Kidney glomerular epithelial cell (primary cell): ENCODE measurements at places on chromosomes 12 and 14.

- DNase-seq = no peak
Observed at GRCh38 chr12:17456486-17456885, 633.5 kb downstream of the RERGL start.

DNA sequence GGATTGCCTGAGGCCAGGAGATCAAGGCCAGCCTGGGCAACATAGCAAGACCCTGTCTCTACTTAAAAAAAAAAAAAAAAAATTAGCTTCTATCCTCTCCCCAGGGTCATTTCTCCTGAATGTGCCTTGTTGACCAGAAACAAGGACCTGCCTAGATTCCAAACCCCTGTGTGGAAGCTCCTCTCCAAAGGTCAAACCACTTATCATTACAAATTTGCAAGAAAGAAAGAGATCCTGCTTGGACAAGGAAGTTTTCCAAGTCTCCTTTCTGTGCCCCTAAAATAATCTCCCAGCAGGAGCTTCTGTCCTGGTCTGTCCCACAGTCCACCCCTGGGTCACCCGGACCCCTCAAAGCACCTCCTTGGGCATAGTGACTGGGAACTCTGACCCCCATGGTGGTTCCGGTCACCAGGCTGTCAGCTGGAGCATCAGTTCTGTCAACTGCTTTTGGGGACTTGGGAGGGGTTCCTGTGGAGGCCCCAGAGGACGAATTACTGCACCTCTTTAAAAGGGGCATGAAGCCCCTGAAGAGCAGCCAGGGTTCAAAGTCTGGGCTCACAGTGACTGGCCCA, 38.4 kb downstream of the ACTN1 start:
- DNase-seq = no peak

- no peak for DNase-seq
Observed at GRCh38 chr12:77040231-77040630, 25.1 kb downstream of the E2F7 start.

- DNase-seq = peak; percentile 95
Observed at GRCh38 chr12:32533971-32534590, 134.7 kb downstream of the FGD4 start.

DNA sequence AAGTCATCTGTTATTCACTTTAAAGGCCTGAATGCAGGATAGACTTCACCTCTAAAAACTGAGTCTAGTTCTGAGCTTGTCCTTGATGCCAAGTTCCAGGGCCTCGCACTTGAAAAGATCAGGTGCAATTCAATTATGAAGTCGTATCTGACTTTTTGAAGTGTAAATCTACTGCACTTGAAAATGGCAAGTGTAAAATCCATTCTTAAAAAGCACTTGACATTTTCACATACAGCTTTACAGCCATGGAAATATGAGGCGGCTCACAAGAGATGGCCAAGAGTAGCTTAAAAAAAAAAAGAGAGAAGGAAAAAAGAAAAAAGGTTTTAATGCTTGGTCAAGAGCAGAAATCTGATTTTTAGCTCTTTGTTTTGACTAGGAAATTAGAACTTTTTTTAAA, 172.5 kb downstream of the GXYLT1 start:
- no peak for DNase-seq

- DNase-seq = no peak
Observed at GRCh38 chr14:50865391-50866076, 6.3 kb upstream of the ABHD12B start.

DNA sequence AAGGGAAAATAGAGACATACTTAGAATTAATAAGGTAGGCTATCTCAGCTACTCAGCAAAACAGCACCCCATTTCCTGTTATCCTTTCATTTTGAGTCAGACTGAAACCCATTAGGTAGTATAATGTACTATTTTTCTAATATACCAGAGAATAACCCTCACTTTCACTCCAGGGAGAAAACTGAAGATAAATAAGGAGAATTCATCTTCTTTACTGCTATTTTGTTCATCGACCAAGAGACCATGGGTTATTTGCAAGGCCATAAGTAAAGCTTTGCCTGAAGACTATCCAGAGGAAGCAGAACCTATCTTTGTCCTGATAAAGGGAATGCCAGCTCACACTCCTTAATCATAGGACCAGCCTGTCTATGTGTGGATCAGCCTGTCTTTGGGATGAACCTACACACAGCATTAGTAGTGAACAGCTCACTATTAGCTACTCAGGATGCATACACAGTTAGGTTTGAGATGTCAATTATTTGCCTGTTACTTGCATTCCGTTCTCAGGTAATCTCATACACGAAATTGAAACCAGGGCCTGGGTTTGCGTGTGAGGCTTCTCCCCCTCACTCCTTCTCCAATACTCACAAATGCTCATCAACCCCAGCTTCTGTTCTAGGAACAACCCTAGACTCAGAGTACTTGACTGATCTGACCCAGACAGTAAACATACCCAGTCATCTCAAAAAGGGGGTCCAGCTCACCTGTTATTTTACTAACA, 124.4 kb downstream of the DAD1 start:
- DNase-seq = no peak

DNA sequence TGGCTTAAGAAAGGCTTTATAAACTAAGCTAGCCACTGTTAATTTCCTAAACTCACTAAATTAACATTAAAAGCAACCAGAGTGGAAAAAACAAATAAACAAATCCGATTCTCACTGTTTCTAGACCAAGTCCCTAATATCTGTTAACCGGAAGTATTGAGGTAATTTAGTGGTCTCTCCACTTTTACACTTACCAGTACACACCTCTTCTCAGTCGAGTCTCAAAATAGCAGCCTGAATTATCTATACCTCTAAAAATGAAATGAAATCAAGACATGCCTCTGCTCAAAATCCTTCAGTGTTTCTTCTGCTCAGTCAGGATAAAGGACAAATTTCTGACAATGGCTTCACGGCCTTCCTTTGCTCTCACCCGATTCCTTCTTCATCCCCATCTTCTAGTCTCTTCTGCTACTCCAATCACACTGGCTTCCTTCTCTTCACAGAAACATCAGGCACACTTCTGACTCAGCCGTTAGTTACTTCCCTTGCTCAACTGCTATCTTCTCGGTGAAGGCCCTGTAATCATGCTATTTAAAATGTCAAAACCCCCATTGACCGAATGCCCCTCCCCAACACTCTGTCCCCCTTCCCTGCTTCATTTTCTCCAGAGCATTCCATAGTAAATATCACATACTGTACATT, 161.3 kb downstream of the KITLG start:
- DNase-seq = no peak

- no peak for DNase-seq
Observed at GRCh38 chr12:128276471-128276870, 9.5 kb downstream of the TMEM132C start.

DNA sequence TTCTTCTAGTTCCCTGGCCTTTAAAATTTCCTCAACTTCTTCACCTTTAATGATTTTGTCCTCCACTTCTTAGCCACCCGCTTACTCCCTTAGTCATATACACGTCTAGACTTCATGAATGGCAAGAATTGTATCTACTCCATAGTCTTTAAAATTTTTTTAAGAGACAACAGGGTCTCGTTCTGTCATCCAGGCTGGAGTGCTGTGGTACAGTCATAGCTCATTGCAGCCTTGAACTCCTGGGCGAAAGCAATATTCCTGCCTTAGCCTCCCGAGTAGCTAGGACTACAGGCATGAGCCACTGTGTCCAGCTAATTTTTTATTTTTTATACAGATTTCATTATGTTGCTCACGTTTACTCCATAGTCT, 47.9 kb downstream of the BBS10 start:
- no peak for DNase-seq

GRCh38 chr12:75937486-75937885, 94.1 kb downstream of the PHLDA1 start:
- no peak for DNase-seq

DNA sequence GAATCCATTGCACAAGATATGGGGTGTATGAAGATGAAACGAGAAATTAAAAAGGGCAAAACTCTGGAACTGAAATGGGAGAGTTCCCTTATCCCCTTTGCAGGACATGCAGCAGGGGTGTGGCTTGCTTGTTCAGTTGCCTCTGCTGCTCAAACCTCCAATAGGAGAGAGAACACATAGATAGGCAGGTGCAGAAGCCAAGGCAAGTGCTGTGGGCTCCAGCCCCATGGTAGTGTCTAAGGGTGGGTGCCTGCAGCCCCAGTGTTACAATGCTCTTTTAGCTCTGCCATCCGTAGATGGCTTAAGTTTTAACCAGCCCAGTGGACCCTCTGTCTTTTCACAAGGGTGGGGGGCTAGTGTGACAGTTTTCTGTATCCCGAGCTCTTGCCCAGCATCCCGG, 69.7 kb downstream of the CMAS start:
- DNase-seq = no peak

DNA sequence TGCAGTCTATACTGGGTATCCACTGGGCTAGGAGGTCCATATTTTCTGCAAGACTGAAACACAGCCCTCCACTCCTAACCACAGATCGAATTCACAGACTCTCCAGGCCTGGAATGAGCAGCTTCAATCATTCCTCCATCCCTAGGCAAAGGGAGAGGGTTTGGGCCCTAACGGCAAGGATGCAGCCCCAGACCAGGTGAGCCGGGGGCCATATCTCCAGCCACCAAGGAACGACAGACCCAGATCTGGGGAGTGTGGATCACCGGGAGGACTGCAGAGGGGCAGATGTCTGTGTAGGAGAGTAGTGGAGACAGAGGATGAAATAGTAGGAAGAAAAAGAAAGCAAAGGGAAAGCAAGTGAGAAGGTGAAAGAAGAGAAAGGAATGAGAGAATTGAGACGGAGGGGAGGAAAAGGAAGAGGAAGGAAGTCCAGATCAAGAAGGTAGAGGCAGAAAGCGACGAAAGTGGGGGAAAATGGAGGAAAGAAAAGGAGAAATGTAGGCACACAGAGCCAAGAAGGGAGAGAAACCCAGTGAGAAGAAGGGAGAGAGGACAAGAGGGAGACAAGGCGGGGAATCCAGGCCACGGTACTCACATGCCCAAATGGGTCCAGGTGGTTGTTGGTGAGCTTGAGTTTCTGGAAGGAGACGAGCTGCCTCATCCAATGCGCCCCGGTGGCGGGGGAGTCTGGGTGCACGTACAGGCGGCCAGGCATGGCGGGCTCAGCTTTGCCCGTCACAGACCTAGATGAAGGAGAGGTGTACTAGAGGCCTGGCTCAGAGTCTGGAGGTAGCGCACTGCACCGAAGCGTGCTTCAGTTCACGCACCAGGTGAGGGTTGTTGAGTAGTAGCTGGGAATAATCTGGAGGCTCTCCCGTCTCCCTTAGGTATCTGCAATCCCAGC, 7.7 kb downstream of the TBX5 start:
- DNase-seq = no peak

GRCh38 chr14:28382444-28383190, 384.0 kb upstream of the FOXG1 start:
- no peak for DNase-seq

DNA sequence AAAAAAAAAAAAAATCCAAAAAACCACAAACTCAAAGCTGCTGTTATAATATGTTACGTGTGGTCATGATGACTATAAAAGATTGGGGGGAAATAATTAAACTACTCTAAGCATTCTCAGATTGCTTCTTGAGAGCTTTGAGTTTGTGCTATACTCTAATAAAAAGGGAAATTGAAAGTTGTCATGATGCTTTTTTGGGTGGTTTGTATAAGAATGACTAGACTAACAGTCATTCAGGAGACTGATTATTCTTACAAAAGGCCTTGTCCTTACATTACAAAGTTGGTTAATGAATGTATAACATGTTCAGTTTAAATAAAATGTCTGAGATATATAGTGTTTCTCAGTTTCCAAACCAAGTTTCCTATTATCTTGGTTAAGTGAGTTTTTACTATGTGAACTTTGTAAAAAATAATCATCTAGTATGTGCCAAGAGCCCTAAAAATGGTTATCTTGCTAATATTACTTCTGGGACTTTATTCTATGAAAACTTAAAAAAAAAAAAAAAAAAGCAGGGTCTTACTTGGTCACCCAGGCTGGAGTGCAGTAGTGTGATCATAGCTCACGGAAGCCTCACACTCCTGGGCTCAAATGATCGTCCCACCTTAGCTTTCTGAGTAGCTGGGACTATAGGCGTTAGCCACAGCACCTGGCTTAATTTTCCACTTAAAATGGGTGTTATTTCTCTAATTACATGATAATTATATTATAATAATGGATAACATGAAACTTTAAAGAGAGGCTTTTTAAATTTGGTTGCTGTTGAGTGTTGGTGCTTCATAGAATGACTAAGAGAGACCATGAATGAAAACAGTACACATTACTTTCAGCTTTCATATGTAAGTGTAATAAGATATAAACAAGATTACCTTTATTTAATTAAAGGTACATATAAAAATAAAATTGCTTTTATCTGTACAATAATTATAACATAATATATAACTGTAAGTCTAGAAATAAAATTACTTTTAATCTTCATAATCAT, 459.6 kb upstream of the RGS6 start:
- DNase-seq = no peak

GRCh38 chr14:93707475-93707874, 80.8 kb downstream of the PRIMA1 start:
- DNase-seq = no peak

DNA sequence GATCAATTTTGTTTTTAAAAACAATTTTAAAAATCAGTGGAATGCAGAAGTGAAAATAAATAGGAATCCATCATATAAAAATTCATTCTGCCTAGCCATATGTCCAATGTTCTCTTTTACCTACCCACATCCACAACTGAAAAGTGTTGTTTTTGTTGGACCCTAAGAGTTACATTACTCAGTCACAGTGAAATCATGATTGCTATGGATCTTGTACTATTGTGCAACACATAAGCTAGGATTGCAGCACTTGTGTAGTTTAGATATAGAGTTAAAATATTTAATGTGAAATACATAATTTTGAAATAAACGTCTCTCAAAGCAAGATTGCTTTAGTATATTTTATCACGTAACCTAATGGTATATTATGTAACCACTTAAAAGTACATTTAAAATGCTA, 213.3 kb upstream of the CLEC14A start:
- no peak for DNase-seq

DNA sequence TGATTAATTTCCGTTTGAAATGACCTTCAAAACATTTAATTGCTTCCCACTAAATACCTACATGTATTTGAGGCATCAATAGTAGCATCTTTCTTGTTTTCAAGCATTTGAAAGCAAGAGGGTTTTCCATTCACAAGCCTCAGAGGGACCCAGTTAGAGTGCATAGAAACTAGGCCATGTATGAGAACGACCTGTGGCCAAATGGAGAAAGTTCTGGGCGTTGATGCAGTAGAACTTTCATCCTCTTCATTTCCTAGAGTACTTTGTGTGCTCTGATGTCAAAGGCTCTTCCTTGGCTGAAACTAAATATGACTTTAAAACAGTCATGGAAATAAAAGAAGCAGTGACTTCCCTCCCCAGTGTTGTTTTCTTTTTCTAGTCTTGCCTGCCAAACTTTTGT, 944 bp upstream of the DHRS7 start:
- no peak for DNase-seq

DNA sequence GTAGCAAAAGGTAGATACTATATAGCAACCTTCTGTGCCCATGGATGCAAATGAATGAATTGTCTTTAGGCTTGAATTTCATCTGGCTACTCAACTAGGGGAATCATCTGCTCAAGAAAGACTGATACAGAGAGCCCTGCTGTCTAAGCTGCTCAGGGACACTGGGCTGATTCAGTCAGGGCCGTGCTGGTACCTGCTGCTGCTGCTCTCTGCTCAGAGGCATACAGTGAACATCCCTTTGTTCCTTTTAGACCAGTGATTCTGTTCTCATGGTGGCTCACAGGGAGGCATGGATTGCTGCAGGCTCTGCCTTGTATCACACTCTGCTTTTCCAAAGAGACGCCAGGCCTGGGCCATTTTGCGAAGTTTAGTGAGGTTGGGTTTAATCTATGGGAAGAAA, 14.1 kb downstream of the EIF2B2 start:
- DNase-seq = no peak
